ENCODE measurements at places on chromosomes 1 and 21.

DNA sequence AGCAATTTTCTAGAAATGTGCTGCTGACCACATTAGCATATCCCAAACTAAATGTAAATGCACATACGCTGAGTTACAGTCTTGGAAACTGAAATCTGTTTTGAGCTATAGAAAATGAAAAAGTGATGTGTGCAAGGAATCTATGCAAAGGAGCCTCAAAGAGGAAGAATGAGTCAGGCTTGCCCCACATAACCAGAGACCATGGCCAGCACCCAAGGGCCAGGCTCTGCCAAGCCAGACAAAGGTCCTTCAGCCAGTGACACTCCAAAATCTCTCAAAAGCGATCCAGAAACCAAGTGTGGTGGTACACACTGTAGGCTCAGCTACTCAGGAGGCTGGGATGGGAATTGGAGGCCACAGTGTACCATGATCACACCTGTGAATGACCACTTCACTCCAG, 195.2 kb downstream of the TOMM20 start:
- DNase-seq = no peak

GRCh38 chr1:235442788-235443429, 61.3 kb downstream of the B3GALNT2 start:
- peak; percentile 28 for DNase-seq

GRCh38 chr21:45151445-45152160, 77.2 kb downstream of the ADARB1 start:
- DNase-seq = no peak

DNA sequence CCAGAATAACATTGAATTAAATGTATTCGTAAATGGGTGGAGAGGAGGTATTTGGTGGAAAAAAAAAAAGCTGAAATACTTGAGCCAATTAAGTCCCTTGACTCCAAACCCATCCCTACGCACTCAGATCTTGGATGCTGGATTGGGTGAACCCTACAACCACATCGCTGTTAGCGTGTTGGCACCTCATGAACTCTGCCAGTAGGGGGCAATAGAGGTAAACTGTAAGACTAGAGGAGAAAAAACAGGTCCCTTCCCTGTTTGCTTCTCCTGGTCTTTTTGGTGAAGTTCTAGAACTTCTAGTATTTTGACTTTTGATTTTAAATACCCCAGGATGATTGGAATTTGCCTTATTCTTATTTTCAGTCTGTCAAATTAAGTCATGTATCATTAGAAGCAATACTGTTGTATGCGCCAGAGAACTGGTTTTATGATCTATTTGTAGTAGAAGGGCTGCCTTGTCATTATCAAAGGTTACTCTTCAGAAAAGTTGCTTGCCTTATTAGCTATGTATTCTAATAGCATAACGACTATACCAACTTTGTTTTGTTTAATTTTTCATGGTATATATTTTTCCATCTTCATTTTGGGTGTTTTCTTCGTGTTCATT, 1.9 kb upstream of the OR13G1 start:
- no peak for DNase-seq

GRCh38 chr1:181390410-181391077, 92.8 kb upstream of the CACNA1E start:
- DNase-seq = no peak

- no peak for DNase-seq
Measured at GRCh38 chr1:234229581-234230387, 143.5 kb upstream of the COA6 start.

- DNase-seq = no peak
Measured at GRCh38 chr1:2204415-2205190, 10.0 kb upstream of the FAAP20 start.

DNA sequence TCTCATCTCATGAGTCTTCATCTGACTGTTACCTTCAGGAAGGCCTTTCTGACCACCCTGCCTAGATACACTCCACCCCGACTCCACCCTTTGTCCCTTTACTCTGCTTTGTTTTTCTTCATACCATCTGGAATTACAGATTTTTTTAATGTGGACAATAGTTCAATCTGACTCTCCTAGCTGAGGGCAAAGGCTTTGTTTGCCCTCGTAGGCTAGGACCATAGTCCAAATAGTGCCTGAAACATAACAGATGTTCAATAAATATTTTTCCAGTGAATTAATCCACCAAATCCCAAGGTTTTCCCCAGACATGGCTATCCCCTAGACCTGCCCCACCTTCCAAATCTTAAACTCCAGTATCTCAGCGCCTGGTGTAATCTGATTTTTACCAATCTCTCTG, 176.5 kb upstream of the GJB5 start:
- DNase-seq = no peak

GRCh38 chr1:7300893-7301663, 470.0 kb upstream of the VAMP3 start:
- peak; percentile 74 for DNase-seq

GRCh38 chr1:88777604-88778149, 93.6 kb downstream of the PKN2 start:
- DNase-seq = no peak

GRCh38 chr1:197868751-197869489, 33.5 kb upstream of the C1orf53 start:
- DNase-seq = no peak

DNA sequence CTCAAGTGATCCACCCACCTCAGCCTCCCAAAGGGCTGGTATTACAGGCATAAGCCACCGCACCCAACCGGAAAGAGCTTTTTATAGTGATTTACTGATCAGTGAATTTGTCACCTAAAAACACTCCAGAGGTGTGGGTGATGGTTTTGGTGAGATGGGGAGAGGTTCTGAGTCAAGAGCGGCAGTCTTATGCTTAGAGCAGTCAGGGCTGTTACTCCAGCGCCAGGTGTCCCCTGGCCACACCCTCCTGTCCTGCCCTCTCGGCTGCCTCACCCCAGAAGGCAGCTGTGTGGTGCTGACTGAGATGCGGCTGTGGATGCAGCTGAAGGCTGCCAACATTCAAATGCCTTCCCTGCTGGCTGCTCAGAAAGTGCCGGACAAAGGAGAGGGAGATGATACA, 94.5 kb upstream of the LPGAT1 start:
- DNase-seq = no peak

DNA sequence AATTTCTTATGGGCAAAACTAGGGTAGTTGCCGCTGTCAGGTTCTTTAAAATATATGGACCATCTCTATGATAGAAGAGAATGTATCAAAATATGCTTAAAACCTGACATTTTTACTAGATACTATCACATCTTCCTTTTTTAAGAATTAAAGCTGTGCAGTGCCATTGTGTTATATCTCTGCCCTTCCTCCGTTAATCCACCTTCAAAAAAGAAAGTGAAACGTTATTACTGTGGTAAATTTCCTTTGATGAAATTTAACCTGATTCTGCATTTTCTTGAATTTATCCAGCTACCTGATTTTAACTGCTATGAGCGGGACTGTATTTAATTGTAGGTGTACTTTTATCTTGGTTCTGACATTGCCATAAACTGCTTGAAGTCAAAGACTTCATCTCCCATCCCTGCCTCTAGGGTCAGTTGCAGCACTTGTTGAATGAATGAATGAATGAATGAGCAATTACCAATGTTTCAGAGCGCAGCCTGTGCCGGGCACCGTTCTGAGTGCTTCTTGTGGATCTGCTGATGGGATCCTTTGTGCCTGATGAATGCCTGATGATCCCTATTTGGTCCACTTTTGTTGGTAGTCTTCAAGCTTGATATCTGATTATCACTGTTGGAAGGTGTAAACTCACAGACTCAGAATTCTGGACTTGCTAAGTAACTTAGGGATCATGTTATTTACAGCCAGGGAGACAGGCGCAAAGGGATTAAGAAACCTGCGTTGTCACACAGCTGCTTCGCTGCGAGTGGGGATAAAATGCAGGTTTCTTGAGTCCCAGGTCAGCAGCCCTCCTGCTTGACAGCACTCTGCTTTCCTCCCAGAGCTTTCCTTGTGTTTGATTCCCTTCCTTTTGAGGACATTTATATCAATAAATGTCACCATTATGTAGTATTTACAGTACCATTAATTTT, 30.1 kb downstream of the SMYD2 start:
- DNase-seq = no peak

DNA sequence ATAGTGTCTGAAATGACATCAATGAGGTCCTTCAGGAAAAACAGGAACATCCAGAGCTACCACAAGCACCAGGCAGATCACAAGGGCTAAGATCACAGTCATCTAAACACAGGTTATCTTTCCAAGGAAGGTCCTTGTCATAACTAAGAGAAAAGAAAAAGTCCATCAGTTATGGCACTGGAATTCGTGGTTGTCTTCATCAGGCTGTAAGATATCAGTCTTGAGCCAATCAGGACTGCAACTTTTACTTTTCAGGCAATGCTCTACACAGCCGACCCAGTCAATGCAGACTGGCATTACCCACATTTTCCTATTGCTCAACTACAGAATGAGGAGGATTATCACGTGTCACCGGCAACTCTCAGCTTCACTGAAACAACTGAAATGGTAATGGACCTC, 26.4 kb downstream of the SORT1 start:
- DNase-seq = no peak

DNA sequence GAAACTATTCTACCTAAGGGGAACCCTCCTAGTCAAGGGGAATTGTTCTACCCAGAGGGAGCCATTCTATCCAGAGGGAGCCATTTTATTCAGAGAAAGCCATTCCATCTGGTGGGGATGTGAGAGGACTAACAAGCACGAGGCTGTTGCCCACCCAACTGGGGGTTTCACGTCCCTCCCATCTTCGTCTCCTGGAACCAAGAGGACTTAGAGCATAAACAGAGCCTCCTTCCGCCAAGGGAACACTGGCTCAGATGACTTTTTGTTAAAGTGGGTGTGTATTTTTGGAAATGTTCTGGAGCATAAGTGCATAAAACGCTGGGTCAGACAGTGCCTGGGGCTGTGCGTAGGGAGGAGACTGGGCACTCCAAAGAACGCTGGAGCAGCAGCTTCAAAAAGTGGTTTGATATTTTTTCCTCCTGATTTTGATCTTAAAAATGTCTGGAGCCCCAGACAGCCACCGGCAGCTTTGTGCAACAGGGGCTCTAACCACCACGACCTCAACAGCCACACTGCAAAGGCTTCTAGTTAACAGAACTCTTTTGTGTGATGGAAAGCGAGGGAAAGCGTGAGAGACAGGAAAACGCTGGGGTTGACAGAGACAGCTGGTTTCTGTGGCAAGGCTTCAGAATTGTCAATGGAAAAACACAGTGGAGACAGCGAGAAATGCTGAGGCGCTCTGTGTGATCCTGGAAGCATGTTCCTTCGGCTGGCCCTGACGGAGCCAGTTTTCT, 363.6 kb upstream of the CAMK1G start:
- no peak for DNase-seq

GRCh38 chr1:23446661-23447310, 22.2 kb upstream of the TCEA3 start:
- DNase-seq = no peak

- no peak for DNase-seq
Measured at GRCh38 chr1:235971020-235971419, 93.9 kb downstream of the NID1 start.

DNA sequence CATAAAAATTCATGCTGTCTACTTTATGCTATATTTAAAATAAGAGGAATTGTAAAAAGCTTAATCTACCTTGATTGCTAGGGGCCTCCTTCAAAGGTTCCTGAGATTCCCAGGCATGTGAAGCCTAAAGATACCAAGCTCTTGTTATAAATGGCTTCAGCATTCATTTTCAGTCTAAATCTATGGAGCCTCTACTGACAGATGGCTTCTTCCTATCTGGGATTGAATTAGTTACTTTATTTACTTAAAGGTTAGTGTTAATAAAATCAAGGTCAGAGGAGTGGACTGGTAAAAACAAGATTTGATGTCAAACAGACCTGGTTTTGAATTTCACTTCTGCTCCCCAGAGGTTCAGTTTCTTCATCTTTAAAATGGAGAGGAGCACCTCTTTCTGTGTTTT, 93.7 kb downstream of the TNNI3K start:
- no peak for DNase-seq

DNA sequence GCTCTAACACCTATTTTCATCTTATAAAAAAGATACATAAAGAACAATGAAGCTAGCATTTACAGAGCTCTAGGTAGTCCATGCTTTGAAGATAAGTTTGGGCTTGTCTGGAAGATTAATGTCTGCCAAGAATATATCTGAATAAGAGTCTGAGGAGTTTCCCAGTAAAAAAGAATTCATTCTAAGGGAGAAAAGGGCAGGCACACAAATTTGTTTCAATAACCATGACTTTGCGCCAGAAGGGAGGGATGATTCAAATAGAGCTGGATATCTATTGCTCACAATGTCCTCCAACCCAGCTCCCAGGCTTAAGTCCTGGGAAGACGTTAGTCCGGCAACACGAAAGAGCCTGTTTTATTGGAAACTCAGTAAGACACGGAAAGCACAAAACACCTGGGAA, 9.7 kb upstream of the TTLL7 start:
- DNase-seq = no peak

DNA sequence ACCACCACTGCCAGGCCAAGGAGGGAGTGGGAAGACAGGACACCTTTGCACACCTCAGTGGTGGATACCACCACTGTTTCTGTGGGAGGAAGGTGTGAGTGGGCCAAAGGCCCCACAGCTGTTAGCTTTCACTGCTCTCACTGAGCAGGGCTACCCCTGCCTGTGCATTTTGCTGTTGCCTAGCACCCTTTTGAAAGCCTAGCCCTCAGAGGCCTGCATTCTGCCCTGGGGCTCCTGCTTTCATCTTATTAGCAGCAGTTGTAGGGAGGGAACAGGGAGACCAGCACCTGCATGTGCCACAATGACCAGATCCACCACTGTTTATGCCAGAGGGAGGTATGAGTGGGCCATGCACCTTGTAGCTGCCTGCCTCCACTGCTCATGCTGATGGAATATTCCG, 110.9 kb upstream of the C21orf91 start:
- DNase-seq = no peak

DNA sequence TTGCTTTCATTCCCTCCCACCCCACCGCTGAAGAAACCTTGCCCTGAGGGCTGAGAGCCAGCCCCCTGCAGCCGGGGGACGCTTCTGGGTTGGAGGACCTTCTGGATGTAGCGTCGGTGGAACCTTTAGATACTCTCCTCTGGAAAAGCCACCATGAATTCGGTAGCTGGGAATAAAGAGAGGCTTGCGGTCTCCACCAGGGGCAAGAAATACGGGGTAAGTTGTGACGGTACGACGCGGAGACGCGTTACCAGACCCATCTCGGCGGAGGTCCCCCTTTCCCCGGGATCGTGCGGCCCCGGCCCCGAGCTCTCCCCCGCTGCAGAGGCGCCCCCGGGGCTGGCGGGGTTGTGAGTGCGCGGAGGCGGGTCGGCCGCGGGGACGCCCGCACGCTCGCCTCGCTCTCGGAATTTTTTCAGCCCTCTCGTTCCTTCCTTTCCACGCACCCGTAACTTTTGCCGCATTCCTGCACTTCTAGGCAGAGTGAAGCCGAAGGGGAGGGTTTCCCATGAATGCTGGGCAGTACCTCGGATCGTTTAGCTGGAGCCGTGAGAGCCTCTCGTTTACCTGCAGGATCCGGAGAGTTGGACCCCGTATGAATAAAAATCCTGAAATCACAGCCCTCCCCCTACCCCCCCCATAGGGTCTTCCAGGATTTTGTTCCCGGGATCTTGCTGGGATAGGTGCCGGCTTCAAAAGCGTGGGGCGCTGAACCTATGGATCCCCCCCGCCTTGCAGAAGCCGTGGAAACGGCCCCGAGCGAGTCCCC, 671 bp downstream of the KIF26B start:
- no peak for DNase-seq
